ENCODE measurements at places on chromosomes 2 and 18.

GRCh38 chr18:33146014-33146413 lies 294.5 kb downstream of the CCDC178 start:
- no peak for DNase-seq

- no peak for DNase-seq
Observed at GRCh38 chr2:98333922-98334321, 12.3 kb upstream of the CNGA3 start.

DNA sequence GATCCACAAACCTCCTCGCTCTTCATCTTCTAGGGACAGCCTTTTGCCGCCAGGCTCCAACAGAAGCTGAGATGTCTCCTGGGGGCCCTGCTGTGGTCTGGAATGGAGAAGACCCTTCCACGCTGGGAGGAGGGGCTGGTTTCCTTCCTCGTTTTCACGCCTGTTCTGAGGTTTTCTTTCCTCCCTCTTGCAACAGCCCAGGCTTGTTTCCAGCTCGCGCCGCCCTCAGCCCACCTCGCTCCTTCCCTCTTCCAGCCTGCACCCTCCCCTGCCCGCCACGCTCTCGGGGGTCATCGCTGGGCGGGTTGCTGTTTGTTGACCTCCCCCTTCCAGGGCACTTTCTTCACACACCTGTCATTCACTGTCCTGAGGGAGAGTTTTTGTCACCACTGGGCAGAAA lies 55.4 kb downstream of the VAPA start:
- no peak for DNase-seq

DNA sequence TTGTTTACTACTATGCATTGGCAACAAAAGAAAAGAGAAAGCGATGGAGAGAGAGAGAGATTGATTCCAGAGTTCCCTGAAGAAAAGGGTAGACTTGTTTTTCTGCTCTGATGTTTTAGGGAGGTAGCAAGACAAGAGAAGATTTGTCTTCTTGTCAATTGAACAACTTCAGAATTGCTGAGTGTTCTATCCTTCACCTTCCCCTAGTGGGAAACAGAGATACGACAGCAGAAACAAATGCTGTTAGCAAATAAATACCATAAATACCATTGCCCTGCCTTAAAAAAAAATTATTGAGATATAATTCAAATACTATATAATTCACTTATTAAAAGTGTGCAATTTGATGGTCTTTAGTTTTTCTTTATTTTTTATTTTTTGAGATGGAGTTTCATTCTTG lies 26.2 kb upstream of the CCDC150 start:
- DNase-seq = no peak
